ENCODE measurements at places on chromosomes 4 and X.

GRCh38 chr4:114698231-114698630 is 99.6 kb downstream of the UGT8 start:
- DNase-seq = no peak

GRCh38 chr4:119040261-119040660 is 95.4 kb upstream of the MYOZ2 start:
- peak; percentile 51 for DNase-seq

GRCh38 chr4:189071241-189071640 is 869.4 kb upstream of the FRG1 start:
- DNase-seq = no peak

DNA sequence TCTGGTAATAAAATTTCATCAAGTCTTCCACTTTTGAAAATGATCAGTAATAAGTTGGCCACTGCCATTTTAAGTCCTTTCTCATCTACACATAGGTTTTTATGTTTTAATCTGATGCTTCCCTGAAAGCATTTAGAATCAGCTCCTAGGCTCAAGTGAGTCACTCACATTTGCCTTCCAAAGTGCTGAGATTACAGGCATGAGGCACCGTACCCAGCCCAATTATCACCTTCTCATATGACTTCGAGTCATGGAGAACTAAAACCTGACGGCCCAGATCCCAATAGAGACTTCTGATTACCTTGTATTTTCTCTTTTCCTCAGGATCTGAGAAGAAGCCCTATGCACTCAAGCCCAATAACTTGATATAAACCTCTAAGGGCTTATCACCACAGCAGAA is 140.8 kb downstream of the OPHN1 start:
- peak; percentile 3 for DNase-seq

- DNase-seq = no peak
These were observed 9.0 kb upstream of the KLHL2 start for GRCh38 chr4:165198329-165198728.

GRCh38 chr4:173703021-173703420 is 173.0 kb upstream of the HAND2 start:
- no peak for DNase-seq

- DNase-seq = no peak
These were observed 4.4 kb upstream of the SMIM43 start for GRCh38 chr4:121769341-121769740.

GRCh38 chr4:13640149-13640940 is 12.8 kb upstream of the BOD1L1 start:
- peak; percentile 31 for DNase-seq

DNA sequence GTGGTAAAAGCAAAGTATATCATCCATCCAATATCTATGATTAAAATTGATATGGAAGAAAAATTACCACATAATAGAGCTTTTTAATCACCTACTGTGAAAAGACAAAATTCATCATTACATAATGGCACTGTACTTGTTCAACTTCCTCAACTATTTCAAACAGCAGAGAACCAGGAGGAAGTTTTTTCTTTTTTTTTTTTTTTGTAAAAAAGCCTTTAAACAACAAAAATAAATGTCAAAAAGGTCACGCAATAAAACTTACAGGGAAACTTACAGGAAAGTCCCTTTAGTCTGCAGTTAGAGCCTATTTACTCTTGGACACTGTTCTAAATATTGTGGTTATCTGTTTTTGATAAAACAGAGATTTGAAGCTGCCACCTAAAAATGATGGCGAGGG is 4.8 kb downstream of the PDGFC start:
- no peak for DNase-seq

Measured in iris pigment epithelial cell (primary cell).